ENCODE measurements at places on chromosomes 1 and 21.

- DNase-seq = no peak
Observed at GRCh38 chr1:186129758-186130157, 245.3 kb downstream of the TPR start.

DNA sequence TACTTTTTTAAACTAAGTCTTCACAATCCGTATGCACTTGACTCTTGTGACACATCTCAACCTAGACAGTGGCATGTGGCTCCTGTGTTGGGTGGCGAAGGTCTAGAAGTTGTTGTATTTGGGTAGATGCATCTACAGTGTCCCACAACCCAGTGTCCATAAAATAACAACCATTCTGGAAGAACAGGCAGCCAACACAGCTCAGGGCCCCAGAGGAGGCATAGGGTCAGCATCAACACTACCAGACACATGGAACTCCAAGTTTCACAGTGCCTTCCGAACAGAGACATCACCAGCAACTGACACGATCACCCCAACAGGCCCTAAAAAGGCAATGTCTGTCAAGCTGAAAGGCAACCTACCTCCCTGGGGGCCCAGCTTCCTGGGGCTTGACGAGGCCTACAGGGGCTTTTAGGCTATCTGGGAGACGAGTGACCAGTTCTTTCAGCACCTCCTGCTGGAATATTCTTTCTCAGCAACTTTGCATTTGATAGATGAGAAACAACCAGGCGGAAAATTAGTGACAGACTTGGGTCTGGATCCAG is 5.6 kb downstream of the SH3BP5L start:
- no peak for DNase-seq

DNA sequence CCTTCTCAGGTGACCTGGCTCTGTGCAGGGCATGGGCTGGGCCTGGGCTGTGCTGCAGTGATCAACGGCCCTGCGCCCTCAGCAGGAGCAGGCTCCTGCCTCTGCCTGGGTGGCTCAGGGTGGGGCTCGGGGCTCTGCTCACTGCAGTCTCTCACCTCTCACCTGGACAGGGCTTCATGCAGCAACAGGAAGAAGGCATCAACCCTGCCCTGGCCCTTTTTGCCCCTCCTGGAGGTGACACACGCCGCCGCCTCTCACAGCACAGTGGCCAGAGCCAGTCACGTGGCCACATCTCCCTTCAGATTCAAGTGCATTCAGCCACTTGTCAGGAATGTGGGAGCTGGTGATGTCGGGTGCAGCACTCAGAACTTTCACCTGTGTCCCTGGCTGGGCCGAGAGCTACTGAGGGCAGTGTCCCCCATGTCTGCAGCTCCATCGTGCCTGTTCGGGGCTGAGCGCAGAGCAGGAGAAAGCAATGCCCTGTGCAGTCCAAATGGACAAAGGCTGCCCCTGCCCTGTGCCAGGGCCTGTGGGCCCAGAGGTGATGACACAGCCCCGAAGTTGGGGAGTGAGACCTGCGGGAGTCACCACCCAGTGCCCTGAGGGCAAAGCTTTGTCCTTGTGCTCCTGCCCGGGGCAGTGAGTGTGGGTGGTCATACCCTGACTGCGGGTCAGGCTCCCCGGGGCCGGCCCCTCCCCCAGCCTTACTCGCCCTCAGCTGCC is 314.0 kb downstream of the PTPRU start:
- DNase-seq = no peak

GRCh38 chr1:14627608-14628489 is 29.4 kb downstream of the KAZN start:
- DNase-seq = no peak

- DNase-seq = peak; percentile 7
Observed at GRCh38 chr1:83999316-83999819, 436 bp upstream of the TTLL7 start.

- no peak for DNase-seq
Observed at GRCh38 chr1:94272388-94272787, 35.0 kb upstream of the ARHGAP29 start.

DNA sequence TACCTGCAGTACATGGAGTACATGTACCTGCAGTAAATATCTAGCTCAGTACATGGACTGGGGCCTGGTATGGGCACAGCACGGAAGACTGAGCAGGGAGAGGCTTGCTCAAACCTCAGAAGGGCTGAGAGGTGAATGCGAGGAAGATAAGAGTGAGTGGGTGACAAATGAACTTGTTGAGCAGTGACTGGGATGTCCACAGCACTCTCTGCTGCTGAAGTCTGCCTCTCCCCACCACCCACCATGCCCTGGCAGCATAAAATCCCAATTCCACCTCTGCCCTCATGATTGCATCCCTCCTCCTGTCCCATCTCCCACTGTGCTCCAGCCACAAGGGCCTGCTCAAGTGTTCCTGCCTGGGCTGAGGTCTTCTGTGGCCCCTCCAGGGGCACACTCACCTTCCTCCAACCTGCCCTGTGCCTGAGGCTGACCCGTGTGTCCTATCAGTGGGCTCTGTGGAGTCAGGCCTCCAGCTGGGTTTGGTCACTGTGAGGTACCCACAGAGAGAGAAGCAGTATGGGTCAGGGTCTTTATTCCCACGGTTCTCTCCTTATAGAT is 114.2 kb downstream of the FOXD2 start:
- DNase-seq = no peak

- DNase-seq = no peak
Observed at GRCh38 chr1:167161242-167161641, 59.4 kb upstream of the POU2F1 start.

- DNase-seq = no peak
Observed at GRCh38 chr1:226981386-226981817, 41.3 kb downstream of the COQ8A start.

GRCh38 chr1:206967096-206967849 is 3.0 kb downstream of the FCAMR start:
- no peak for DNase-seq

DNA sequence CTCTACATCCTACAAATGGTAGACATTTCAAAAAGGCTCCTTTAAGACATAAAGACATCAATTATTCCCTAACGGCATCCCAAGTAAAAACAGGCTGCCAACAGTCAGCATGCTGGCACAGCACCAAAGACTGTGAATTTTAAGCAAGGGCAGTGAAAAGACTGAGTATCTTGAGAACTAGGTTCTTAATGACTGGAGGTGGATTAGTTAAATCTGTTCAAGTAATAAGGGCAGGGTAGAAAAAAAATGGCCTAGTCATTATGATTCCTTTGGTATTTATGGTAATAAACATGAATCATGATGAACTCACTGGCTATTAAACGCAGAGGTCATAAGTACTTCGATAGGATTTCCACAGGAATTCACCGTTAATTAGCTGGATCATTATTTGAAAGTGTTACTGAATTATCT is 75.2 kb downstream of the KIFAP3 start:
- DNase-seq = no peak

- DNase-seq = no peak
Observed at GRCh38 chr1:199466961-199467360, 560.5 kb upstream of the NR5A2 start.

DNA sequence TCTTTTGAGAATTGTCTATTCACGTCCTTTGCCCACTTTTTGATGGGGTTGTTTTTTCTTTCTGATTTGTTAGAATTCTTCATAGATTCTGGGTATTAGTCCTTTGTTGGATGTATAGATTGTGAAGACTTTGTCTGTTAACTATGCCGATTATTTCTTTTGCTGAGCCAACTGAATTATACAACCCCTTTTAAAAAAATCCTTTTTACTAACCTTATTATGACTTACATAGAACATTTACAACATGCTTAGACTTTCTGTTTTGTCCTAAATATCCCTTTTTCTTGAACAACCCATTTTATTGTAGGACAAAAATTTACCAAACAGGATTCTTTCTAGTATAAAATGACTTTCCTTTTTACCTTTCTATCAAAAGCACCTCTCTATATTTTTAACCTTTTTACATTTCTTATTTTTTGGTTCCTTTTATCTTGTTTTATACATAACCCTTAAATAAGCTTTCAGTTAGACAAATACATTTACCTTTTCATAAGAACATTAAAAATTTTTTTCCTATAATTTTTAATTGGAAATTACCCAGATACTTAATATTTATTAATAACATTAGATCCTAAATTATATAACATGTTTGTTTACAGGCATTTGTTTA is 70.4 kb upstream of the TTLL7 start:
- no peak for DNase-seq

DNA sequence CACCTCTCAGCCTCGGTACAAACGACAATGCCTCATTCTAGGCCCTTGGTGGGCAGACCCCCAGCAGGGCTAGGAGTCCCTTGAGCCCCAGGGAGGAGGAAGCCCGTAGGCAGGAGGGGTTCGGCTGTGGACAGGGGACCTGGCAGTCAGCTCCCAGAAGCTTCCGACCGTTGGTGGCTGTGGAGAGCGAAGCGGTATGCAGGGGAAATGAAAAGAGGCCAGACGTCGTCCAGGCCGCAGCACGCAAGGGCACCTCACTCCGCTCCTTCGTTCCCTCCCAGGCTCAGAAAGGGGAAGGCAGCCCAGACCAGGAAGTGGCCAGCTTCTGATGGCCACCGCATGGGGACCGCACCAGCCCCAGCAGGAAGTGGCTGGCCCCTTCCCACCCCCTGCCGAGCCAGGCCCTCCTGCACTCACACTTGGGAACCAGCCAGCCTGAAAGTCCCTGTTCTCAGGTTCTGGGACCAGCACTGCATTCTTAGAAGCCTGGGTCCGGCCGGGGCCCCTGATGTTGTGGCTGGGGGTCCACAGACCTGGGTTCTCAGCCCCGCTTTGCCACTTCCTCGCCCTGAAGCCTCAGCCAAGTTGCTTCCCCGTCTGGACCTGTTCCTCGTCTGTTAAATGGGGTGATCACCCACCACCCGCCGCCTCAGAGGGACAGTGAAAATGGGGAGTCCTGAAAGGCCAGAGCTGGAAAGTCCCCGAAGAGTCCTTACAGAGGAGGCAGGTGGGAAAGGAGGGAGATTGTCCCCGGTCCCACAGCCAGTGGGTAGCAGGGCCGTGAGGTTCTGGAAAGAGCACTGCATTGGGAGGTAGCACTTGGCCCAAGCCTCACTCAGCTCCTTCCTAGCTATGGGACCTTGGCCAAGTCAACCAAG is 104.0 kb upstream of the RUNX3 start:
- no peak for DNase-seq

- no peak for DNase-seq
Observed at GRCh38 chr1:90346349-90346748, 351.4 kb downstream of the ZNF326 start.

- no peak for DNase-seq
Observed at GRCh38 chr1:212529211-212529741, 79.3 kb upstream of the ATF3 start.

- no peak for DNase-seq
Observed at GRCh38 chr1:243756529-243756928, 93.5 kb downstream of the AKT3 start.

DNA sequence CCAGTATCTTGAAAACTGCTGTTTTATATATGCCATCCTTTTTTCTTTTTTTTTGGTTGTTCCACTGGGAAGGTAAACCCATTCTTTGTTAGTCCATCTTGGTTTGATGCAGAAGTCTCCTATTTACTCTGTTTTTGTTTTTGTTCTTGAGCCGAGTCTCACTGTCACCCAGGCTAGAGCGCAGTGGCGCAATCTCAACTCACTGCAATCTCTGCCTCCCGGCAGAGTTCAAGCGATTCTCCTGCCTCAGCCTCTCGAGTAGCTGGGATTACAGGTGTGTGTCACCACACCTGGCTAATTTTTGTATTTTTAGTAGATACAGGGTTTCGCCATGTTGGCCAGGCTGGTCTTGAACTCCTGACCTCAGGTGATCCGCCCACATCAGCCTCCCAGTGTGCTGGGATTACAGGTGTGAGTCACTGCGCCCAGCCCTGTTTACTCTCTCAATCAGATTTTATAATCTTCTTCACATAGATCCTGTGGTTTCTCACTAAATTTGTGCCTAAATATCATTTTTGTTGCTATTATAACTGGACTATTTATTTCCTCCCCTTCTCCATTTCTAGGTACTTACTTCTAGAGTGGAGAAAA is 12.5 kb downstream of the SYF2 start:
- DNase-seq = no peak

- no peak for DNase-seq
Observed at GRCh38 chr1:208347191-208347590, 103.0 kb upstream of the PLXNA2 start.

- DNase-seq = no peak
Observed at GRCh38 chr1:27525296-27526272, 35.6 kb upstream of the WASF2 start.

GRCh38 chr1:224521904-224522734 is 87.5 kb upstream of the WDR26 start:
- no peak for DNase-seq

DNA sequence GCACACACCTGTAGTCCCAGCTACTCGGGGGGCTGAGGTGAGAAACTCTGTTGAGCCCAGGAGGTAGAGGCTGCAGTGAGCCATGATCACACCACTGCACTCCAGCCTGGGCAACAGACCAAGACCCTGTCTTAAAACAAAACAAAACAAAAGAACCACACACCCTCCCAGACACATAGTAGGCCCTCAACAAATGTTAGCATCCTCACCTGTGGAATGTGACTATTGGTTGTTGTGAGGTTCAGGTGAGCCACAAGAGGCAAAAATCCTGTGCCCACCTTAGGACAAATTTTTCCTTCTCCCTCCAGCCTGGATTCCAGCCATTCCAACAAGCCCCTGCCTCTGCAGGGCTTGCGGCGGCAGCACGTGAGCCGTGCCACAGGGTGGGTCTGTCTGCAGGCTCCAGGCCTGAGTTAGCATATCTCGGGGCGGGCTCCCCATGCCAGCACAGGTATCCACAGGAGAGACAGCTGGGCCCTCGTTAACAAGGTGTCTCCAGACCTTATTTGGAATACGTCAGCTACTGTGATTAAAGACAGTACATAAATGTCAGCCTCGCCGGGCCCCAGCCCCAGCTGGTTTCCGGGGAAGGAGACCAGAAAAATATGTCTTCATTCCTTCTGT is 17.4 kb downstream of the C1QB start:
- DNase-seq = no peak

GRCh38 chr1:114718661-114719423 is 2.3 kb upstream of the NRAS start:
- no peak for DNase-seq

- no peak for DNase-seq
Observed at GRCh38 chr21:44089001-44089911, 17.9 kb upstream of the PWP2 start.

DNA sequence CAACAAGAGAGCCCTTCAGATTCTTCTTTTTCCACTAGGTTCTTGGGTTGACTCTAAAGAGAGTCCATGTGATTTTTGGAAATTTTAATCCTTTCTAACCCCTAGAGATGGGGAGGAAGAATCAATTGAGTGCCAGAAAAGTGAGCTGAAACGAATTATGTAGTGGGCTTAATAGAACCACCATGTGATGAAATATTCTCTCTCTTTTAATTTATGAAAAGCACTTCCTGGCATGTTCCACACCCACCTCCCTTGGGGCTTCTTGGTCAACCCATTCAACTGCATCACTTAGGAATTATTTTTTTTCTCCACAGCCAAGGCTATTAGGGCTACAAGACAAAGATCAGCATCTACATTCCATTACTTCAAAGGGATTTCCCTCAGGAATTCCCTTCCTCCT is 79.6 kb downstream of the ZC3H11B start:
- DNase-seq = no peak

GRCh38 chr21:44694776-44695175 is 2.2 kb upstream of the KRTAP10-12 start:
- DNase-seq = no peak
